ENCODE measurements at places on chromosomes 16 and 17.

- no peak for DNase-seq
Observed at GRCh38 chr16:78775161-78775561, 675.7 kb downstream of the WWOX start.

- DNase-seq = peak; percentile 57
Observed at GRCh38 chr17:35088356-35088880, 24.9 kb upstream of the RFFL start.

DNA sequence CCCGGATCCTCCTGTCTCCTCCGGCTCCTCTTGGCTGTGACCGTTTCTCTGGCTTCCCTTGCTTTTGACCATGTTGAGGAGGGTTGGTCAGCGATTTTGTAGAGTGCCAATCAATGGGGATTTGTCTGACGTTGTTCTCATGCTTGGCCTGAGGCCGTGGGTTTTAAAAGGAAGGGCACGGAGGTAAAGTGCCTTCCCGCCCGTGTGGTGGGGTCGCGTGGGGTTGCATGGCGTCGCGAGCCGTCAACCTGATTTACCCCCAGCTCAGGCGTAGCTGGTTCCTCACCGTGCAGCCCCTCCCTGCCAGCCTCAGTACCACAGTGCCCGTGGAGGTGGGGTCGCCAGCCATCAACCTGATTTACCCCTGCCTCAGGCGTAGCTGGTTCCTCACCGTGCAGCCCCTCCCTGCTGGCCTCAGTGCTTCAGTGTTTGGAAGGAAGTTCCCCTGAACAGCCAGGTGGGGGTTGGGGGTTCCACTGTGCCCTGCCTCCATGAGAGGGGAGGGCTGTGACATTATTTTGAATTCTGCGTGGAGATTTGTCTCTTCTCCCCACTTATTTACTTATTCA lies 5.0 kb downstream of the TPSAB1 start:
- no peak for DNase-seq

GRCh38 chr16:50610331-50611262 lies 62.4 kb downstream of the NKD1 start:
- DNase-seq = no peak

- DNase-seq = no peak
Observed at GRCh38 chr17:43891851-43892646, 15.3 kb downstream of the MPP2 start.

GRCh38 chr17:80793421-80793820 lies 198.2 kb upstream of the CHMP6 start:
- no peak for DNase-seq

DNA sequence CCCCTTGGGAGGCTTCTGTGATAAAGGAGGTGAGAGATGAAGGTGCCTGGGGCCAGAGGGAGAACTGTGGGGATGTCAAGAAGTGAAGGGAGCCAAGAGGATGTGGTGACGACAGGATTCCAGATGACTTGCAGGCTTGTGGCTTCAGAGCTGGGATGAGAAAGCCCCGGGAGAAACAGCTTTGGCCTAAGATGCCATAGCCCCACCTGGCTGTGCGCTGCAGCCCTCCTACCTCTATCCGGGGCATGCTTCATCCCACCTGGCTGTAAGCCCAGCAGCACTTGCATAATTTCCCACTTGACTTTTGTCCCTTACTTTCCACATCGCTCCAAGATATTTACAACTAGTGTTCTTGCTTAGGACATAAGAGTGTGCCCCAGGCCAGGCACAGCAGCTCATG lies 29.3 kb downstream of the GINS3 start:
- DNase-seq = peak; percentile 57

- DNase-seq = no peak
Observed at GRCh38 chr17:33131620-33132019, 140.0 kb downstream of the SPACA3 start.

DNA sequence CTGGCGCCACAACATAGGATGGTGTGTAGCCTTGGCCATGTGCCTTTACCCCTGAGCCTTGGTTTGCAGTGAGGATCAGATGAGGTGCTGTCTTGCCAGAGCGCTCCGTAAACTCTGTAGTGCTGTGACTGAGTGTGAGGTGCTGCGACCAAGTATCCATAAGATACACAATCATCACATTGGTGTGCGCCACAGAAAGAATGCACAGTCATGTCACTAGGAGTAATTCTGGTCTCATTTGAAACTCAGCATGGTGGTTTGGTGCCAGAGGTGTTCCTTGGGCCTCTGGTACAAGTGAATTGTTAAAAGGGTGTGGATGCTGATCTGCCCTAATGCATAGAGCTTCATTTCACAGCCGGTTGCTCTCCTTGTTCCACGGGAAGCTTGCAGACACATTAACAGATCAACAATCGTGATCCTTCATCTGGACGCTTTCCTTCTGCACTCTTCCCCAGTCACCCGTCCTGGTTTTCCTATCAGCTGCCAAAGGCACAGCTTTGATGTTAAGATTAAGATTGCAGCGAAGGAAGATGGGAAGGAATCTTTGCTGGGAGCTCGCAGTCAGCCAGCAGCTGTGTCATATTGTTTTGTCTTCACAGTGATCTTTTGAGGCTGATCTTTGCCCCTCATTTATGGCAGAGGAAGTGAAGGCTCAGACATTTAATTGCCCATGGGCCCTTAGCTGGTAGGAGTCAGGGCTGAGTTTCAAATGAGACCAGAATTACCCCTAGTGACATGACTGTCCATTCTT lies 79.1 kb downstream of the KSR1 start:
- DNase-seq = no peak

GRCh38 chr16:27511657-27512448 lies 37.9 kb downstream of the GTF3C1 start:
- peak; percentile 93 for DNase-seq
